Hair follicle dermal papilla cell (primary cell): ENCODE measurements at places on chromosomes 7 and 10. TPM values are rescaled to one million over a fixed set of nuclear protein-coding genes. Genes with fewer than 3 reads are reported as not detected.

Gene PDE1C
- total RNA-seq, result 63.1 and 68.4 TPM in 2 replicates

Gene RPEL1
- total RNA-seq, result 0.16 TPM in 1 of 2 replicates, not detected in the other

Gene SSC4D
- 0.32 and 1.2 TPM in 2 replicates for total RNA-seq

Gene CYP2C19
- not detected in 2 replicates for total RNA-seq

Gene CDC14C
- 0.12 and 0.16 TPM in 2 replicates for total RNA-seq

Gene NOD1
- total RNA-seq, result 6.8 and 12.2 TPM in 2 replicates

Gene CALHM3
- total RNA-seq, result not detected in 2 replicates

Gene GATA3
- not detected in 2 replicates for total RNA-seq

Gene PDK4
- total RNA-seq, result 0.49 TPM in 2 replicates

Gene TUBAL3
- not detected in 2 replicates for total RNA-seq
